NCI-H1092 treated with DMSO at 0.1 percent for 48 hours (cell line): ENCODE measurements at places on chromosomes 2 and 18.

DNA sequence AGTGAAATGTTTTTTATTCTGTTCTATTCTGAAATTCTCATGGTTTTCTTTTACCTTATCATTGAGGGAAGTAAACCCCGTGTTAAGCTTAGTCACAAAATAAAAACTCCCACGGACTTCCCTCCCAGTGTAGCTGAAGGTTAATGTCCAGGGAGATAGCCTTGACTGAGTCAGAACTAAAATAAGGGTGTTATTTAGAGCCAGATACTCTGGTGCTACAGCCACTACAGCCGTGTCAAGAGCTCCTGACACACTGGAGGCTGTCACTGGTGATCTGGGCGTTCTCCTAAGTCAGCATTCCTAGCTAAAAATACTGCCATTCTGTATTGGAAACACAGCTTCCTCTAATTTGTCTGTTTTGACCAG is 82.0 kb upstream of the RANBP2 start:
- no peak for DNase-seq

DNA sequence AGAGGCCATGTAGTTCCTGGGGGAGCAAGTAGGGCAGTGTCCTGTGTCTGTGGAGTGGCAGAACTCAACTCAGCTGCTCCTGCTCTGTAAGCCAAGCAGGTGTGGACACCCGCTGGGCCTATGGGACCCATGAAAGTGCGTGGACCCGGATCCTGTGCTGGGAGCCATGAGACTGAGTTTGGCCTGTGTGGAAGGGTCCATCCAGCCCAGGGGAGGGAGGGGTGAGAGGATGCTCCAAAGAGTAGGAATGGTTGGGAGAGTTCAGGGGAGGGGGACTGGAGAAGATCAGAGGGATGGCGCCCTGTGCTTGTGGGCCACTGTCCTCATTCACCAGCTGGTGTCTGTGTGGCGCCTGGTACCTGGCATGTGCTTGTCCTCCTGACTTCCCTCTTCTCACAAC is 226.4 kb upstream of the HS6ST1 start:
- DNase-seq, result no peak

GRCh38 chr18:11096411-11096810 is 53.0 kb downstream of the PIEZO2 start:
- no peak for DNase-seq

- no peak for DNase-seq
Observed at GRCh38 chr18:45370255-45371010, 244.8 kb upstream of the SLC14A2 start.

DNA sequence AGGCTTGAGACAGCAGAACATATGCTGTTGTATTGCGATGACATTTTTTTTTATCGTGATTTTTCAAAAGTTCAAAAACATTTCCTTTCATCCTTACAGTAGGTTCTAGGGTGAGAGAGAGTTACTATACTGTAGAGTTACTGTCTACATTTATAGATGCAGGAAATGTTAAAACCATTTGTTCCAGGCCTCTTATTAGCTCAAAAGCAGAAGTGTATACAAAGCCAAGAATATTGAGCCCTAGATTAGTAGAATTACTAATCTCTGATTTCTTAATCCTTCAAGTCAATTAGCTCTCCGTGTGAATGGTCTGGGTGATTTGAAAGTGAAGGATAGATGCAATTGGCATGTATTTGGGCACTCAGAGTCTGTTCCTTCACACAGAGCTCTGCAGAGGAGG is 73.1 kb downstream of the MAPRE2 start:
- no peak for DNase-seq

GRCh38 chr2:102346381-102347130 is 9.0 kb upstream of the IL18R1 start:
- no peak for DNase-seq

- DNase-seq, result no peak
Observed at GRCh38 chr2:164510895-164511294, 110.4 kb downstream of the GRB14 start.

DNA sequence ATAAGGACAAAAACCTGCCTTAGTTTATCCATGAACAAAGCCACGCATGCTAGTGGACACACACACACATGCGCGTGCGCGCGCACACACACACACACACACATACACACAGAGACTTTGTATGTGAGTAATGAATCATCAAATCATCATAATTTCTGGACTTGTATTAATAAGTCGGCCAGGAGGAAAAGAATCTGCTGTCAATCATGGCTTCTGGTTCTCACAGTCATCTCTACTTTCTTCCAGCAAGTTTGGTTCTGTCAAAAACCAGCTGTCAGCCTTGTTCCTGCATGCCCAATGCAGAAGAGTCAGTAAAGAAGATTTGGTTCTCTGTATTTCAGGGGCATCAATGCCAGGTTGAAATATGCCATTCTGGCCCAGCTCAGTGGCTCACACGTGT is 1.1 kb upstream of the TTR start:
- DNase-seq, result no peak

GRCh38 chr18:8990276-8991031 is 112.0 kb upstream of the NDUFV2 start:
- DNase-seq, result no peak

DNA sequence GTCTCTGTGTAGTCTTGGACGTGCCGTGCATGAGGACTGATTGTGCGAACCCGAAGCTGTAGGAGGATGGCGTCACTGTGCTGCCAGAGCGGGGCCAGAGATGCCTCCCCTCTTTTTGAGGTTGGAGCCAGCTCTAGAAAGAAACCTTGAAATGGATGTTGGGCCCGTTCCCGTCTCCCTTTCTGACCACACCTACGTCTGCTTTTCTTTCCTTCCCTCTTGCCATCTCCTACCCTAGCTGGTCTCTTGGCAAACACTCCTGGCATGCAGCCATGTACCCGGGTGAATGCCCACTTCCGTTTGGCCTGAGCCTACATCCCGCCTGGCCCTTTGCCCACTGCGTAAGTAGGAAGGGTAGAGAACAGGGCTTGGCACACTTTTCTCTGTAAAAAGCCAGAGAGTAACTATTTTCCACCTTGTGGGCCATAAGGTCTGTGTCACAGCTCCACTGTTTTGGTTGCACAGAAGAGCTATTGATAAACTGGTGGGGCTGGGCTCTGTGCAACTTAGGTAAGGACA is 37.4 kb downstream of the SH3BP4 start:
- DNase-seq, result peak; percentile 56

DNA sequence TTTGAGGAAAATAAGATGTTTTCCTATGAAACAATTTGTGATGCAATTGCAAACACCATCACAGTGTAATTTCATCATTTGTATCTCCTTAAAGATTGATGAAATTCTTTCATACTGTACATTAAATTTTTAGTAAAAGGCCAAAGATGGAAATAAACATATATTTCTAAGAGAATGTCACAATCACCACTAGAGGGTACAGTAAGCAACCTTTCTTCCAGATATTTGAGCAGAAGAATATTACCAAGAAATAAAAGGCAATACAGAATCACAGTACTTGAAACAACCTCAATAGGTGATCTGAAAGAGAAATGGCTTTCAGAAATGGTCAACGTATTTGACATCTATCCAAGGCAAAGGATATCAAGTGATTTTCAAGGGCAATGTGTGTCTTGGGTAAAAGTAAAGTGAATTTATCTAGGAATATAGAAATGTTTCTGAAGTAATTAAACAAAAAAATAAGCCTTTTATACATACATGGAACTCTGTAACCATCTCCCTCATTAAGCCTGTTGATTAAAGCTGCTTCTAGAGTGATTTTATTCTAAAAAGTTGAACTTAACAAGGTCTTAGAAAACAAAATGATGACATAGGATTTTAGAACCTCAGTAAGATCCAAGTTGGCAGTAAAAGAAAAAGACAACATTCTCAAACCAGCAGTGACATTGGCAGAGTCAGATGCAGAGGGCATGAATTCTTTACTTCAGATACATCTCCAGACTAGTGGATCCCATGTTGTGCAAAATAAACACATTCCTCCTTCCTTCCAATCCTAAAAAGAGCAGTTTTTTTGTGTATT is 90.3 kb upstream of the SESTD1 start:
- no peak for DNase-seq

DNA sequence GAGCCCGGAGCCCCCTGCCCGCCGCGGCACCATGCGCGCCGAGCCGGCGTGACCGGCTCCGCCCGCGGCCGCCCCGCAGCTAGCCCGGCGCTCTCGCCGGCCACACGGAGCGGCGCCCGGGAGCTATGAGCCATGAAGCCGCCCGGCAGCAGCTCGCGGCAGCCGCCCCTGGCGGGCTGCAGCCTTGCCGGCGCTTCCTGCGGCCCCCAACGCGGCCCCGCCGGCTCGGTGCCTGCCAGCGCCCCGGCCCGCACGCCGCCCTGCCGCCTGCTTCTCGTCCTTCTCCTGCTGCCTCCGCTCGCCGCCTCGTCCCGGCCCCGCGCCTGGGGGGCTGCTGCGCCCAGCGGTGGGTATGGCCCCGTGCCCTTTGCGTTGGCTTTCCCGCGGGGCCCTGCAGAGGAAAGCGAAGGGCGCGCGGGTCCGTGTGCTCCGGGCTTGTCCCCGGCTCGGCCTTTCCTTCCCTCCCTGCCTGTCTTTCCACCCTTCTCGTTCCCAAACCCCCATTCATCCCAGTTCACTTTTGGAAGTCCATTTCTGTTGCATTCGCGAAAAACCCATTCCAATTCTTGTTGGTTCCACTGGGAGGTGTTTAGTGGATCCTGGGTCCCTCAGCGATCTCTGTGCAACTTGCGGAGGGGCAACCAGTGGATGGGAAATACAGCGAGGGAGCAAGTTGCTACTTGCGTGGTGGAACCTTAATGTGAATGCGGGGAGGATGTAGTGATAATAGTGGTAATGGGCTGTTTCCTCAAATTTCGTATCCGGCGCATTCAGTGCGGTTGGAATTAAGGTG is 599 bp downstream of the ADAM23 start:
- peak; percentile 28 for DNase-seq

DNA sequence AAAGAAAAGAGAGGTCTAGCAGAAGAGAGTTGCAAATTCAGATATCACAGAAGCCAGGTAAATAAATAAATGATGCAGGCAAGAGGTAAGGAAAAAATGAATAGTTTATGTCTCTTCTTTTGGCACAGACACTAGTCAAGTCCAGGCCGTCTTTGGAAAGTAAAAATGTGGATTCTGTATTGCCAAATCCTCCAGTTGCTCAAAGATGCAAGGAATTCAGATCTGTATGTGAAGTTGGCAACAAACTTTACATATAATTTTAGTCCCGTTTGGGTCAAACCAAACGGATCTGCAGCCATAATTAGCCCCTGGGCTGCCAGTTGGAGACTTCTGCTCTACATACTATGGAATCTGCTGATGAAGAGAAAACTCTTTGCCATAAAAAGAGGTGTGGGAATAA is 200.5 kb upstream of the RND3 start:
- no peak for DNase-seq

DNA sequence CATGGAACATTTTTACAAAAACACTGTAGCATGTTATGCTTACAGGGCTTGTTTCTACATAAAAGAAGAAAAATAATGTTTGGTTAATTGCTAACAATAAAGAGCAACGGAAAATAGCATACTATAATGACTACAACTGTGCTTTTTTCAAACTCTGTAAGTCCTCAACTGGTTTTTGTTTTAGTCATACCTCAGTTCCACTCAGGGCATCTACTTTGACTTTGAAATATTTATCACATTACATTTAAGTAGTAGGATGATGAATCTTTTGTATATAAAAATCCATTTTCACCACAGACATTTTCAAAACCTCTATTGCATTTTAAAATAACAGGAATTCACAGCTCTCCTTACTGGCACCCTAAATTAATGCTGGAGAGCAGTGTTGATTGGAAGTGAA is 8.3 kb downstream of the SATB2 start:
- no peak for DNase-seq

DNA sequence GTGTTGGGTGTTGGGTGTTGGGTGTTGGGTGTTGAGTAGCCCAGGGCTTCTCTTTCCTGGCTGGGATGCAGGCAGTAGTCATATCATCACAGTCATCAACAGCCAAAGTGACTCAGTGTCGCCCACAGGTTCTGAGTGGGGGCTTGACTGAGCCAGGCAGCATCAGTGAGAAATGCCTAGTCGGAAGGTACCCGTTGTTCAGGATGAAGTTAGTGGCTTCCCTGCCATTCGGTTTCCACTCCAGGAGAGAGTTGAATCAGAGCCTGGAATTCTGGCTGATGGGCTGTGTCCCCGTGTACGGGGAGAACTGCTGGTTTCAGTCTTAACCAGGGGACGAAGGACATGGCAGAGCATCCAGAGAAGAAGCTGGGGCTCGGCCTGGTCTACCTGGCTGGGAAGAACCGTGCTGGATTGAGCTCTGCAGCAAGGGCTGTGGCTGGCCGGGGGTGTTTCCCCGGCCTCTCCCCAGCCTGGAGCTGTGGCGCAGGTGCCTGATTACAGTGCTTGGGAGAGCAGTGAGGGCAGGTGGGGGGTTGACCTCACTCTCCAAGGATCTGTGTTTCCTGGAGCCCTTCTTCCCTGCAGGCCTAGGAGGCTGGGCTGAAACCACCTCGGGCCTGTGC is 49.4 kb downstream of the AGAP1 start:
- DNase-seq, result no peak

- DNase-seq, result no peak
Observed at GRCh38 chr18:74288730-74289129, 3.0 kb downstream of the CYB5A start.

- DNase-seq, result no peak
Observed at GRCh38 chr2:223923976-223924375, 21.2 kb downstream of the WDFY1 start.

DNA sequence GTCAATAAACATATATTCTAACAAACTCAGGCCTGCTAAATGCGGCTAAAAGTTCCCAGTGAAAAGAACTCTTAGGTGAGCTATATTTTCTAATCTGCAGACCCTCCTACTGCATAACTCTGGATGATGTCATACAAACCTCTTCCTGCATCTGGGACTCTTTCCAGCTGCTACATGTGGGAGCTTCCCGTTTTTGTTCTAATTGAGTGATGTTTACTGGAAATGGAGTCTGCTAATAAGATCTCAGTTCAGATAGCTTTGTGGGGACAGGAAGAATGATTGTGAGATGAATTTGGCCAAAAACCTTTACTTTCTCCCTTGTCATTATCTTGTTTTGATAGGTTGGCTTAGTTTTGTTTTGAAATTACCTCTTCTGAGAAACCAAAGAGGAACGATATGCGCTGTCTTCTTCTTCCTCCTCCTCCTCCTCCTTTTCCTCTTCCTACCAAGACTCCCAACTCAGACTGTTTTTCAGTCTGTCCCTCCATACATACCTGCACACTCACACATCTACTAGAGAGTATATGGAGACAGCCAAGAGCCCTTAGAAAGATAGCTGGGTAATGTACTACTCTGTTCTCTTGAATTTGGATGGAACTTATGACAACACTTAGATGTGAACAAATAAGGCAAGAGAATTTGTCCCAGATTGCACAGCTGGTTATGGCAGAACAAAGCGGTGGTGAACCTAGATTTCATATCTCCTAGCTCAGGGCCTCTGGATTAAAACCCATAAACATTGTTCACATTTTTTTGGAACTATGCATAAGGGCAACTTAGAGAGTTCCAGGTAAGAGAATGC is 39.8 kb upstream of the AAK1 start:
- no peak for DNase-seq

- no peak for DNase-seq
Observed at GRCh38 chr2:206728277-206729199, 10.3 kb upstream of the DYTN start.

- DNase-seq, result no peak
Observed at GRCh38 chr2:240917009-240917683, 11.0 kb downstream of the CROCC2 start.

- peak; percentile 89 for DNase-seq
Observed at GRCh38 chr18:43277164-43277600, at the start of gene SYT4. Gene SYT4, minus strand, starts transcription at chr18:43277490. Its CDS starts 209 bp downstream, at chr18:43277281.

- no peak for DNase-seq
Observed at GRCh38 chr2:191746346-191747169, 68.6 kb downstream of the NABP1 start.

GRCh38 chr2:168079236-168079635 is 168.2 kb downstream of the STK39 start:
- DNase-seq, result no peak
